CD4-positive, alpha-beta T cell treated with Interleukin-4 for 4 hours (primary cell): ENCODE measurements at places on chromosomes 11 and 22.

GRCh38 chr11:123478352-123478987 is 48.4 kb downstream of the GRAMD1B start:
- DNase-seq: peak; percentile 61

GRCh38 chr11:34531663-34532062 is 18.1 kb upstream of the ELF5 start:
- DNase-seq: no peak

GRCh38 chr22:50314455-50315288 is 7.2 kb upstream of the PLXNB2 start:
- peak; percentile 69 for DNase-seq

DNA sequence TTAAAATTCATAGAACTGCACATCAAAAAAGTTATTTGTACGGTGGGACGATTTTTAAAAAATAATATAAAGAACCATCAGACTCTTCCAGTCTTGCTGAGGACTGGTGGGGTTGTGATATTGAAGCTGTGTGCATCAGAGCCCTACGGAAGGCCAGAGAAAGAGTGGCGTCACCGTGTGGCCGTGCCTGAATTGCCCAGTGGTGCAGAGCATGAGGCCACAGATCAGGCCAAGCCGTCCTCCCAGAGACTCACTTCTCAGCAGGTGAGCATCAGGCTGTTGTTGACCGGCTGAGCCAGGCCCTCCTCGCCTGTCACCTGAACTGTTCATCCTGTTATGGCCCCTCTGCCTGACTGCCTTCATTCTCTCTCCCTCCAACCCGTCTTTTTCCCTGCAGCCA is 1013.9 kb downstream of the TBC1D22A start:
- no peak for DNase-seq

- DNase-seq: no peak
Measured at GRCh38 chr22:49638001-49638400, 189.7 kb downstream of the BRD1 start.

DNA sequence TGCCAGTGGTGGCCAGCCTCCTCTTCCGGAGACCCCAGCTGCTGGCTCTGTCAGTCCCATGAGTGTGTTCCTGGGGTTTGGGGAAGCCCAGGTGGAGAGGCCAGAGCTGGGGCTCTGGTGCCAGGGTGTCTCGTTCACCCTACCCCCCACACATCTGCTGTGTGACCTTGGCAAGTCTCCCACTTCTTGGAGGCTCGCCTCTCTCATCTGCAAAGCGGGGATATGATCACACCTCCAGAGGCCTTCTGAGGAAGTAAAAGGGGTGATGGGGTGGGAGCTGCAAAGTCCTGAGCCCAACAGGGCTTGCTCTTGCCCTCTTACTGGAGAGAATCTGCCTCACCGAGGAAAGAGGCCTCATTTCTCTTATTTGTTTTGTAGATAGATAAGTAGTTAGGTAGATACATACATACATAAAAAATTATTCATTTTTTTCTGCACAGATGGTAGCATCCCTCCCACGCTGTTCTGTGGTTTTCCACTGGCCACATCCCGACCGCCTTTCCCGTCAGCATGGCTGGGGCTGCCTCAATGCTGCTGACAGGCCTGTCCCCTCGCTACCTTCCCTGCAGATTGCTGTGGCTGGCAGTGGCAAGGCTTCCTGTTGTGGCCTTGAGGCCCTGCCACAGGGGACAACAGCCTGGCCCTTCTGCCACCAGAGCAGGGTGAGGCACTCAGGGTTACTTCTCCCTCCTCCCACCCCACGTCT is 23.9 kb downstream of the MYO7A start:
- peak; percentile 34 for DNase-seq

- no peak for DNase-seq
Measured at GRCh38 chr22:38760477-38761201, 4.8 kb upstream of the SUN2 start.

DNA sequence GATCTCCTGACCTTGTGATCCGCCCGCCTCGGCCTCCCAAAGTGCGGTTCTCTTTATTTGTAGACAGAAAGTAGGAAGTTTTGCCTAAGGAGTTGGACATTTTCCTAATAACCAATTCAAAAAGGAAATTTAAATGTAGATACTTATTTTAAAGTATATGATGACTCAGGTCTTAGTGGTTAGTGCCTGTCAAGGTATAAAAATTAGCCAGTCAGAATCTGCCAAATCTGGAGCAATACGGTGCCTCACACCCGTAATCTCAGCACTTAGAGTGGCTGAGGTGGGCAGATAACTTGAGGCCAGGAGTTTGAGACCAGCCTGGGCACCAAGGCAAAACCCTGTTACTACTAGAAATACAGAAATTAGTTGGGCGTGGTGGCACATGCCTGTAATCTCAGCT is 86.7 kb upstream of the RASSF10 start:
- no peak for DNase-seq

- no peak for DNase-seq
Measured at GRCh38 chr11:93189462-93189861, 8.3 kb downstream of the SLC36A4 start.

- DNase-seq: no peak
Measured at GRCh38 chr11:93526346-93526633, 16.9 kb downstream of the SMCO4 start.

- no peak for DNase-seq
Measured at GRCh38 chr11:567011-567628, 6.3 kb downstream of the RASSF7 start.

DNA sequence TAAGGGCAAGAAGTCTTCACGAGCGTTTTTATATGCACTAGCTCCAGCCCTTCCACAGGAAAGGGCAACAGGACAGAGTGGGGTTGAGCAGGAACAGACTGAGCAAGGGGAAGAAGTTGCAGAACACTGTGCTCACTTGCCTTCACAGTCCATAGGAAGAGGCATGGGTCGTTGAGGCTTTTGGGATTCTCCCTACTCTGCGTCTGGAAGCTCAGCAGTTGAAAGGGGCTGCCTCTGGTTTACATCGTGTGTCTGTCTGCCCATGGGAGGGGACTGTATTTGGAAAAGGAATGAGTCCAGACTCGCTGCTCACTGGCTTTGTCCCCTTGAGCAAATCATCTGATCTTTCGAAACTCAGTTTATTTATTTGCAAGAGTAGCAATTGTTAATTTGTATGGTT is 1.1 kb upstream of the PDGFD start:
- DNase-seq: no peak

- no peak for DNase-seq
Measured at GRCh38 chr11:47201015-47201414, 13.8 kb upstream of the DDB2 start.

DNA sequence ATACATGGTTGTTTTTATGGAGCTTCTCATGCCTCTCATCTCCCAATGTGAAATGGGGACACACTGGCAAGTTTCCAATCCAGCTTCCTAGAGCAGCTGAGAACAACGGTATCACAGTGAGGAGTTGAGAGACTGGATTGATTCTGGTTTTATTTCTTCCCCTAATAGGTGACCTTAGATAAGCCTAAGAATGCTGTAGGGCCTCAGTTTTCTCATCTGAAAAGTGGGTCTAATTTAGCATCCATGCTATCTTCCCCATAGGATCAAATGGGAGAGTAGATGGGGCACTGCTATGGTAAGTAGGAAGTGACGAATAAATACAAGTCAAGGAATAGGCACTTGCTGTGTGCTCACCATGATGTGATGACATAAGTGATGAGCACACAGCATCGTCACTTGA is 61.1 kb upstream of the PHOX2A start:
- DNase-seq: no peak

DNA sequence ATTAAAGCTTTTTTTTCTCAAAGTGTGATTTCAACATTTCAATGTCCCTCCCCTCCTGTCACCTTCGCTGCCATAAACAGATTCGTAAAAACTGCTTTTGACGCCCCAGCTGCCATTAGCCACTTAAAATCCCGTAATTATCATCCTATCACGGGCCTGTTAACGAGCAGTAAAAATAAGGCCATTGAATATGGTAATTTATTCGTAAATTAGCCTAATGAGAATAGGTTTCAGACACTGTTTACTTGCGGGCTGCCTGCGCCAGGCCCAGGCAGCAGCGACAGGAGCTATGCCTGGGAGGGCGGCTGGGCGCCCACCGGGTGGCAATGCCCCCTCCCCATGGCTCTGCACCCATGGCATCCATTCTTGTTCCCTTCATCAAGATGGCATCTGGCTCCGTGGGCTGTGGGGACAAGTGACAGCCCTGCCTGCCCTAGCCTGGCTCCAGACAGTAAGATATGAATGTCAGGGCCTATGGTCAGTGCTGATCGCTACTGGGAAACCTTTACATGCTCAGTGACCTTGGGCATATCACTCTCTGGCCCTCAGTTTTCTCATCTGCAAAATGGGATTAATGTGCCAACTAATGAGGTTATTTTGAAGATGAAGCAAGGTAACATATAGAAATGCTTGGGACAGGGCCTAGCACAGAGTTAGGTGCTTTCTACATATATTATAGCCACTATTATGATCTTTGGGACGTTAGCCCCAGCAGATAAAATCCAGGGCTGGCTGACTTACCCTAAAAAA is 500.8 kb downstream of the MN1 start:
- no peak for DNase-seq

GRCh38 chr11:9952511-9953196 is 288.8 kb downstream of the SWAP70 start:
- DNase-seq: no peak

- DNase-seq: no peak
Measured at GRCh38 chr11:8503910-8504364, 90.1 kb downstream of the STK33 start.

DNA sequence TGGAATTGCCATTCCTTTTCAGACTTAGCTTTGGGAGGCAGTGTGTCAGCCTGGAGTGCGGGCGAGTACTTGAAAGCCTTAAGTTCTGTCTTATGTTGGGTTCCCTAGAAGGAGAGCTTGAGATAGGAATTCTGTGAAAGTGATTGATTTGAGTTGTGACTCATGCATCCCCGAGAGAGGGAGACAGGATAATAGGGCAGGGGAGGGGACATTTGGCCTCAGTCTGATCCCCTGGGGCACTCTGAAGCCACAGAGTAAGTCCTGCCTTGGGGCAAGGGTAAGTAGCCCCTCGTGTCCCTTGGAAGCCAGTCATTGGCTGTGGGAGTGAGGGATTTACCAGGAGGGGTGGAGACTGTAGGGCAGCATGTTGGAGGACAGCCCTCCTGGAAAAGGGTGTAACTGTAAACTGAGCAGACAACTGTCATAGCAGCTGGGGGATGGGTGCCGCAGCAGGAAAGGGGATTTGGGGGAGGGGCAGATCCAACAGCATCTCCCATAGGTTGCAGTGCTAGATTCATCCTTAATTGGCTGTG is 44.0 kb downstream of the KIAA1671 start:
- no peak for DNase-seq

DNA sequence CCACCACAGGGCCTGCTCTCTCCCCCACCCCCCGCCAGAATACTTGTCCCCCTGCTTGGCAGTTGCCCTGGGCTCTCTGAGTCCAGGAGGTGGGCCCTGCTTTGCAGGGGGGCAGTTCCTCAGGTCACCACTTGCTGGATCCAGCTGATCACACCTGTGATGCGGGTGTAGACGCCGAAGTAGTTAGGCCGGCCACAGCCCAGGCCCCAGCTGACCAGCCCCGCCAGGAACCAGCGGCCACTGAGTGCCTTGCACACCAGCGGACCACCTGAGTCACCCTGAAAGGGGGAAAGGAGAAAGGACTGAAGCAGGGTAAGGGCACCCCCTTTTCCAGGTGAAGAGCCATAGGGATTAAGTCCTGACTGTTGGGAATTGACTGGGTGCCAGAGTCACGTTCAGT is 14.4 kb downstream of the KCTD17 start:
- DNase-seq: no peak

DNA sequence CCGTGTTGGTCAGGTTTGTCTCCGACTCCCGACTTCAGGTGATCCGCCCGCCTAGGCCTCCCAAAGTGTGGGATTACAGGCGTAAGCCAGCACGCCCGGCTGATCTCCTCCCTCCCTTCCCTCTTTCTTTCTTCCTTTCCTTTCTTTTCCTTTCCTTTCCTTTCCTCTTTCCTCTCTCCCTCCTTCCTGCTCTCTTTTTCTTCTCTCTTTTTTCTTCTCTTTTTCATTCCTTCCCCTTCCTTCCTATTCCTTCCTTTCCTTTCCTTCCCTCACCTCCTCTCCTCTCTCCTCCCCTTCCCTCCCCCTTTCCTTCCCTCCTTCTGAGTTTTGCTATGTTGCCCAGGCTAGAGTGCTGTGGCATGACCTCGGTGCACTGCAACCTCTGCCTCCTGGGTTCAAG is 3.9 kb upstream of the ZDHHC5 start:
- no peak for DNase-seq

DNA sequence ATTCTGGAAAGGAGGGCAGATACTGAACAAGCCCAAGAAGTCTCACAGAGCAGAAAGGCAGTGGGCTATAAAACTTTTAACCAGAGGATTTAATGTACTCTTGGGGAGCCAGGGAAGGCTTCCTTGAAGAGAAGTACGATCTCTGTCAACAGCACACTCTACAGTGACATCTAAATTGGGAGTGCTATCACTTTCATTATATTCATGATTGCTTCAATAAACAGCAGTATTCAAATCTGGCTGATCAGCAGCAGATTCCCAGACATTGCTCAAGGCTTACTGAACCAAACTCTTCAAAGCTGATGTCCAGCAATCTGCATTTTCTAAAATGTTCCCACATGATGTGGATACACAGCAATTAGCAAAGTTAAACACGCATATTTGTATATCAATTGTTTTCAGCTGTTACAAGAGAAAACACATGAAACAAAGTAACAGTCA is 44.2 kb downstream of the SYTL2 start:
- no peak for DNase-seq

GRCh38 chr11:131560287-131560686 is 189.9 kb downstream of the NTM start:
- DNase-seq: no peak

DNA sequence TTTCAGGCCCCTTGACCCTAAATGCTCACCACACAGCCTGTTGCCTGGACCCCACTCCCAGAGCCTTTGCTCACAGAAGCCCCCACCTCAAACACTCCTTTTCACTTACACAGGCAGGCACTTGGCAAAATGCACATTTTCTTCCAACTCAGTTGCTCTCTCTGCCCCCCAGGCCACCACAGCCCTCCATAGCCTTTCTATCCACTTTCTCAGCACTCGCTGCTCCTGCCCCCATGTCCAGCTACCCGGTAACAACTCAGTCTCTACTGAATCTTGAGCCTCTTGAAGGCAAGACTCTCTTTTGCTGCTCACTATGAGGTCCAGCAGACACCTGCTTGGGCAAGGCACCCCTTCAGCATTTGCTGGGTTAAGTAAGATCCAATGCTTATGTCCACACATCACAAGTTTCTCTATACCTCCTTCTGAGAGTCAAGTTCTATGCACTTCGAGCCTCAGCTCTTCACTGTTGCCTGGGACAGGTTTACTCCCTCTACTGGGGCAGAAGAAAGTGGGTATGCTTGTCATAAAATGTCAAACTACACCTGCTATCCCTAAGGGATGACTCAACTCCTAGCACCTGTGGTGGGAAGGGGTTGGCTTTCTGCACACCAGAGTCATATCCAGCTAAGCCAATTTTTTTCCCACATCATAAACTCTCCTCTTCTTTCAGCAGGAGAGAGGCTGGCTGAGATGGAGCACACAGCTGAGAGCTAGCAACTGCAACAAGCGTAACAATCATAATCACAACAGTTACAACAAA is 36.9 kb downstream of the MORC2 start:
- DNase-seq: no peak

GRCh38 chr11:35348898-35349687 is 70.3 kb downstream of the SLC1A2 start:
- DNase-seq: no peak
